ENCODE measurements at places on chromosomes 6 and 20.

GRCh38 chr6:4661391-4661790, 114.8 kb upstream of the CDYL start:
- H3K27me3 ChIP-seq: peaks cover 3% of the 10 kb centered on the region
- no peak for DNase-seq
- no peaks in the 10 kb centered on the region for H3K36me3 ChIP-seq
- no peaks in the 10 kb centered on the region for H3K4me1 ChIP-seq
- no peak overlapping the region for H3K4me3 ChIP-seq

GRCh38 chr20:7585126-7585679, 355.1 kb downstream of the HAO1 start:
- DNase-seq: no peak
- H3K4me1 ChIP-seq: no peaks in the 10 kb centered on the region
- no peaks in the 10 kb centered on the region for H3K27me3 ChIP-seq
- no peak overlapping the region for H3K27ac ChIP-seq
- H3K4me3 ChIP-seq: no peak overlapping the region

DNA sequence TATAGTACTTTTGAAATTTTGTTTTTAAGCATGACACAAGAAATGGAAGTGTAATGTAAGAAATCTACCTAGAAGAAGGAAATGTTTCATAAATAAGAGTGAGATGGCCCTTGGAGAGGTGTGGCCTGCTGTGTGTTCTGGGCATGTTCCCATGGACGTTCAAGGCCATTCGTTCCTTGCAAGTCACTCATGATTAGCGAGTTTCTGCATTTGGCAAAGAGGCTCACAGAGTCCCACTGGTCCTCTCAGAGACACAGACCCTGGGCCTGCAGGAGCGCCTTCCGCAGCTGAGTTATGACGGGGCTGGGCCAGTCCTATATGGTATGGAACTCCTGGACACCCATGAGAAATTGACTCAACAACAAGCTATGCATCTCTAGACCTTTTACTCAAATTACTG, 7.2 kb downstream of the THBS2 start:
- H3K27me3 ChIP-seq: no peaks in the 10 kb centered on the region
- DNase-seq: no peak
- H3K4me1 ChIP-seq: no peaks in the 10 kb centered on the region
- no peak overlapping the region for H3K27ac ChIP-seq
- no peaks in the 10 kb centered on the region for H3K36me3 ChIP-seq
- H3K4me3 ChIP-seq: no peak overlapping the region

DNA sequence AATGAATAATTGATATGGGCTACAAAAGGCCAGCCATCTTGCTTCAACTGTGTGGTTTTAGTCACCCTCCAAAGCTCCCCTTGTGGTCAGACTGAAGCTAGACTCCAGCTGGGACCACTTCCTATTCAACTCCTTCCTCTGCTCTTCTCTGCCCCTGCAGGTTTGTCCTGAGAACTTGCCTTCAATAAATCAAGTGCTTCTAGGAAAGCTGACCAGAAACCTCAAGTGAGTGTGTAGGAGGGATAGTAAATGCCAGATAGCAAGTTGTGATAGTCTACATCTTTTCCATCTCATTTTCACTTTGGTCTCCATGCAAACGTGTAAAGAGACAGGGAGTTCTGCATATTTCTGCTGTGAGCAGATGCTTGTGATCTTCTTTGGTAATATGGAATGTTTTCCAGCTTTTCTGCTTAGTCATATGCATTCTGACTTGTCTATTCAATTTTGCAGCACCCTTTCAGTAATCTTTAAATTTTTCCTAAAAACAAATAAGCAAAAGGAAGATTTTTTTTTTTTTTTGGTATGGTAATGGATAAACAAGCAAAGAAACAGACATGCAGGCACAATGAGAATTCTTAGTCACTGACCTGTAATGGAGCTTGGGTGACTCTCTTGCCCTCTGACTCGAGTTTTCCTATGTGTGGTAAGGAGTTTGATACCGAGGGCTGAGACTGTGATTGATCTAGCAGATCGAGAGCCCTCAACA, 201.3 kb upstream of the BTBD3 start:
- peaks cover 4% of the 10 kb centered on the region for H3K27me3 ChIP-seq
- H3K4me1 ChIP-seq: no peaks in the 10 kb centered on the region
- peak; percentile 15 for DNase-seq
- no peak overlapping the region for H3K4me3 ChIP-seq
- no peaks in the 10 kb centered on the region for H3K36me3 ChIP-seq

- no peak overlapping the region for H3K4me3 ChIP-seq
- no peaks in the 10 kb centered on the region for H3K4me1 ChIP-seq
- no peak for DNase-seq
- no peak overlapping the region for H3K27ac ChIP-seq
- H3K27me3 ChIP-seq: peaks cover 8% of the 10 kb centered on the region
- H3K36me3 ChIP-seq: no peaks in the 10 kb centered on the region
Observed at GRCh38 chr6:15793288-15793687, 130.5 kb upstream of the DTNBP1 start.

GRCh38 chr6:5219011-5219691, 41.6 kb downstream of the LYRM4 start:
- no peaks in the 10 kb centered on the region for H3K4me1 ChIP-seq
- DNase-seq: no peak
- no peak overlapping the region for H3K4me3 ChIP-seq

GRCh38 chr6:55182016-55182650, 7.8 kb downstream of the HCRTR2 start:
- no peaks in the 10 kb centered on the region for H3K4me1 ChIP-seq
- DNase-seq: no peak
- H3K27ac ChIP-seq: no peak overlapping the region
- no peaks in the 10 kb centered on the region for H3K36me3 ChIP-seq

GRCh38 chr6:100342830-100343229, 121.9 kb downstream of the SIM1 start:
- no peak overlapping the region for H3K4me3 ChIP-seq
- no peaks in the 10 kb centered on the region for H3K27me3 ChIP-seq
- peaks cover 55% of the 10 kb centered on the region for H3K4me1 ChIP-seq
- DNase-seq: no peak
- H3K36me3 ChIP-seq: no peaks in the 10 kb centered on the region
- peak overlapping the region; percentile 36 for H3K27ac ChIP-seq

- no peaks in the 10 kb centered on the region for H3K4me1 ChIP-seq
- no peaks in the 10 kb centered on the region for H3K27me3 ChIP-seq
- H3K27ac ChIP-seq: no peak overlapping the region
- no peak overlapping the region for H3K4me3 ChIP-seq
Observed at GRCh38 chr20:3685341-3685740, 3.5 kb upstream of the ADAM33 start.

- H3K27me3 ChIP-seq: peaks cover 13% of the 10 kb centered on the region
- no peaks in the 10 kb centered on the region for H3K36me3 ChIP-seq
- no peak for DNase-seq
- no peaks in the 10 kb centered on the region for H3K4me1 ChIP-seq
- no peak overlapping the region for H3K4me3 ChIP-seq
Observed at GRCh38 chr20:61223121-61223520, 28.9 kb upstream of the CDH4 start.

DNA sequence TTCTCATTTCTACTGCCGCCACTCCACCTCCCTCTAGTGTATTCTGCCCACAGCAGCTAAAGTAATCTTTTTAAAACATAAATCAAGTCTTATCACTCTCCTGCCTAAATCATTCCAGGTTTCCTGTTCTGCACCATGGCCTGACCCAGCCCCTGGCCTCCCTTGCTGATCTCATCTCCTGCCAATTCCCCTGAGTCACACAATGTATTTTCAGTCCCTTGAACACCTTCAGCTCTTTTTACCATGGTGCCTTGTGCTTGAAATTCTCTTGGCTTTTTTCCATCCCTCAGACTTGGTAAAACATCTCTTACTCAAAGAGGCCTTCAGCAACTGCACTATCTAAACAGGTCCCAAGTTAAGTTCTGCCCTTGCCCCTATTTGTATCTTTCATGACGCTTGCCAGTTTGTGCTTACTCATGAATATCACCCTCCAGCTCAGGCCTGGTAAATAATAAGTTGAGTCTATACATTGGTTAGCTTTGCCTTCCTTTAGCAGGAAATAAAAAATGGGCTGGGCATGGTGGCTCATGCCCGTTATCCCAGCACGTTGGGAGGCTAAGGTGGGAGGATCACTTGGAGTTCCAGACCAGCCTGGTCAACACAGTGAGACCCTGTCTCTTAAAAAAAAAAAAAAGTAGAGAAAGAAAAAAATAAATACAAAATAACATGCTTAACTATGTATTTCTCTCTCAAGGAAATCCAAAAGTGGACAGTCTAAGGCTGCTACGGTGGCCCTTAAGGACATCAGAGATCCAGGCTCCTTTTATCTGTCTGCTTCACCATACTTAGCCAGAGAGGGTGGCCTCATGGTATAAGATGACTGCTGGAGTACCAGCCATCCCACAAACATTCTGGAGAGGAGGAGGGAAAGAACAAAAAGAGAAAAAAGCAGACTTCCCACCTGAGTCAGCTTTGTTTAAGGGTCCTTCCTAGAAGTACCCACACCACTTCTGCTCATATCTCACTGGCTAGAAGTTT, 62.2 kb downstream of the ARFGEF2 start:
- H3K4me3 ChIP-seq: no peak overlapping the region
- H3K27ac ChIP-seq: no peak overlapping the region
- H3K36me3 ChIP-seq: peaks cover 69% of the 10 kb centered on the region
- DNase-seq: no peak
- H3K27me3 ChIP-seq: no peaks in the 10 kb centered on the region

DNA sequence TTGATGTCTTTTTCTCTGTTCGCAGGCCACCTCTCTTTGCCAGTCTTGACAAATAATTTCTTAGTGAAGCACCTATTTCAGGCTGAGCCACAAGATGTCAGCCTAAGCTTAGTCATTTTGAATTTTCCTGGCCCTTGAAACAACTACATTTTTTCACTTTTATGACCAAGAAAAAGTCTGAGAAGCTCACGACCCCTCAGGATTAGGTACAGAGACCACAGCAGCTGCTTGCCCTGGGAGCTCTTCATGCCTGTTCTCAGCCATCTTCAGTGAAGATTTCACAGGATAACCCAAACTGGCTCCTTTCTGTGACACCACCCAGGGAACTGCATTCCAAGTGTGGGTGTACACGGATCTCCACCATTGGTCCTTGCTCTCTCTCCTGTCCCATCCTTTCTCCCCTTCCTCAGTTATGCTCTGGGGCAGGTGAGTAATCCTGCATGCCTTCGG, 38.4 kb upstream of the SPTLC3 start:
- no peaks in the 10 kb centered on the region for H3K36me3 ChIP-seq
- no peak overlapping the region for H3K27ac ChIP-seq
- peak; percentile 12 for DNase-seq
- H3K4me1 ChIP-seq: no peaks in the 10 kb centered on the region
- no peaks in the 10 kb centered on the region for H3K27me3 ChIP-seq
- no peak overlapping the region for H3K4me3 ChIP-seq

DNA sequence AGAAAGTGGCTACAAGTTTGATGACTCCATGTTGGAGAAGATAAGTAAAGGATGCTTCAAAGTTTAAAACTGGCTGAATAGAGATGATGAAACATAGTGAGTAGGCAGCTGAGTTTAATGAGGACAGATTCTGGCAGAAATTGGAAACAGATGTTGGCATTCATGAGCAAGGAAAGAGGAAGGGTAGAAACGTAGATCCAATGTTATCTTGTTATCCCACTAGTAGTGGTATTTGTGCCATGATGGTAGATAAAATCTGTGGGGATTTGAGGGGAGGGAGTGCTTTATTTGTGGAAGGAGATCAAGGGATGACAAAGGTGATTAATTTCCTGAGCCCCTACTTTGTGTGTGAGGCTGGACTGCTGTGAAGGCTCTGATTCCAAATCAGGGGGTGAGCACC, 69.5 kb downstream of the MRAP2 start:
- H3K27me3 ChIP-seq: no peaks in the 10 kb centered on the region
- no peak overlapping the region for H3K27ac ChIP-seq
- H3K4me1 ChIP-seq: no peaks in the 10 kb centered on the region
- H3K4me3 ChIP-seq: no peak overlapping the region
- H3K36me3 ChIP-seq: no peaks in the 10 kb centered on the region

DNA sequence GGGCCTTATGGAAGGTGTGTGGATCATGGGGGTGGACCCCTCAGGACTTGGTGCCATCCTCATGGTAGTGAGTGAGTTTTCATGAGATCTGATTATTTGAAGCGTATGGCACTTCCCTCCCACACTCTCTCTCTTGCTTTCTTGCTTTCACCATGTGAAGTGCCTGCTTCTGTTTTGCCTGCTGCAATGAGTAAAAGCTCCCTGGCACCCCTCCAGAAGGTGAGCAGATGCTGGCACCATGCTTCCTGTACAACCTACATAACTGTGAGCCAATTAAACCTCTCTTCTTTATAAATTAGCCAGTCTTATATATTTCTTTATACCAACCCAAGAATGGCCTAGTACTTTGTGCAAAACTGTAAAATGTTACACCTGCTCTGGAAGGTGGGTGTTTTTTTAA, 396.8 kb upstream of the HS3ST5 start:
- H3K4me1 ChIP-seq: no peaks in the 10 kb centered on the region
- no peak overlapping the region for H3K4me3 ChIP-seq
- H3K36me3 ChIP-seq: no peaks in the 10 kb centered on the region
- no peak for DNase-seq
- no peak overlapping the region for H3K27ac ChIP-seq

- H3K4me1 ChIP-seq: no peaks in the 10 kb centered on the region
- H3K27ac ChIP-seq: no peak overlapping the region
- H3K36me3 ChIP-seq: no peaks in the 10 kb centered on the region
- no peak for DNase-seq
- no peak overlapping the region for H3K4me3 ChIP-seq
Observed at GRCh38 chr6:87766211-87766610, 64.2 kb upstream of the AKIRIN2 start.

DNA sequence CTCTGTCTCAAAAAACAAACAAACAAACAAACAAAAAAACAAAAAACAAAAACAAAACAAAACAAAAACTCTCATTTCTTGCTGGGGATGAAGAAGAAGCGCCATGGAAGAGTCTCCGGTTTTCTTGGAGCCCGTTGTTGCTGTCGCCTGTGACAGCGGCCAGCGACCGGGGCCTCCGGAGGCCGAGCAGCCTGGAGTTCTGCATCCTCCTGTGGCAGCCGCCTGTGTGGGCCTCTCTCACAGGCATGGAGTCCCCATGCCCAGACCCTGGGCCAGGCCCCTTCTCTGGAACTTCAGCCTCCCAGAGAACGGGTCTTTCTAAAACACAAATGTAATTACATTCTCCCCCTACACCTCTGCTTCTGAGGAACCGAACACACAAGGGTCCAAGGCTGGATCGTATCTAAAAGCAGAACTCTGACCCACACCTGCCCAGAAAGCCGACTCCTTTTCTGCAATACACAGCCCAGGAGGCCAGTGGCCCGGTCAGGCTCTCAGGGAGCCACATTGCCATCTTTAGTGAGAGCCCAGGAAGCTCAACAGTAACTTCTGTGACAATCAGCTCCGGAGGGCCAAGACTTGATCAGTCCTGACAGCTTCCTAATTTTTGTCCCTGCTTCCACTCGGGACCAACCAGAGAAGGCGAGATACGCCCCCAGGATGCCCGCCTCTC, 18.5 kb downstream of the DACT2 start:
- no peaks in the 10 kb centered on the region for H3K4me1 ChIP-seq
- no peaks in the 10 kb centered on the region for H3K36me3 ChIP-seq
- H3K4me3 ChIP-seq: no peak overlapping the region

All from DND-41 (cell line).